Activated CD8-positive, alpha-beta memory T cell treated with anti-CD3 and anti-CD28 coated beads for 1 hour (primary cell): ENCODE measurements at places on chromosomes 3 and 15.

DNA sequence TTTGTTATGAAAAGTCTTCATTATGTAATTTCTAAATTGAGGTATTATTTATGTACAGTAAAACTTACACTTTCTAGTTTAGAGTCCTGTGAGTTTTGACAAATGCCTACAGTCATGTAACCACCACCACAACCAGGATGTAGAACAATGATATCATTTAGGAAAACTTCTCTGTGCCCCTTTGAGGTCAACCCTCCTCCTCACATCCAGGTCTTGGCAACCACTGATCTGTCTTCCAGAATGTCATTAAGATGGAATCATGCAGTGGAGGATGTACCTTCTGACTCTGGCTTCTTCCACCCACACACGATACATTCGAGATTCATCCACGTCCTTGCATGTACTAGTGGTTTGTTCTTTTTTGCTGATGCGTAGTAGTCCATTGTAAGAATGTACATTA, 23.2 kb downstream of the MINAR1 start:
- no peak for DNase-seq

GRCh38 chr3:102102394-102102793, 253.1 kb downstream of the NFKBIZ start:
- no peak for DNase-seq

DNA sequence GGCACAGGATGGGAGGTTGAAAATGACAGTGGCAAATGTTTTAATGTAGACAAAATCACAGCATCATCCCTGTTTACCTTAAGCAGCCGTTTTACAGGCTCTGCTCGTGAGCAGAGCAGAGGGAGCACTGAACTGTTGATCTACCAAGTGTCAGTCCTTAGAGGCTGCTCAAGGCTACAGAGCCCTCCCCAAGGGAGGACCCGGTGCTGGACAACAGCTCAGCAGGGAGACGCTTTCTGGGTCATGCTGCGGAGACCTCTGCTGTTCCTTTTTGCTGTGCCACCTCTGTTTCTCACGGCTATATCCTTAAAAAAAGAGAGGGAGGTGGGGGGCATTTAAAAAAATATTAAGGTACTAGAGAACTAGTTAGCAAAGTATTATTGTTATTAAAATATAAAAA, 400.2 kb downstream of the GABRB3 start:
- DNase-seq: no peak

GRCh38 chr3:116824208-116824607, 114.6 kb downstream of the TUSC7 start:
- DNase-seq: no peak

DNA sequence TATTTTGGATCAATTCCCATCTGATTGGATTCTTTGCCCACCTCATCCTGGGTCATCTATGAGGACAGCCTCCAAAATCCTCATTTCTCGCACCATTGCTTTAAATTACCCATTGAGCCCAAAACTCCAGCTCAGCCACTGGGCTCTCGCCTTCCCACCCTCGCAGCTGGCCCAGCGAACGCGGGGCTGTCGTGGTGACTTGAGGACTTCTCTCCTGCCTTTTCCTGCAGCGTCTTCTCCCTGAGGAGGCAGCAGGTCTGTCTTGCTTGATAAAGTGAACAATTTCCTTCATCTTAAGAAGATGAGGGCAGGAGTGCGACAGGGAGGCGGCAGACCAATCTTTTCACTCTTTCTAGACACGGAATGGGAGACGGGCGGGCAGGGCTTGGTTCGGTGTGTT, 33.0 kb upstream of the SNRPA1 start:
- no peak for DNase-seq

DNA sequence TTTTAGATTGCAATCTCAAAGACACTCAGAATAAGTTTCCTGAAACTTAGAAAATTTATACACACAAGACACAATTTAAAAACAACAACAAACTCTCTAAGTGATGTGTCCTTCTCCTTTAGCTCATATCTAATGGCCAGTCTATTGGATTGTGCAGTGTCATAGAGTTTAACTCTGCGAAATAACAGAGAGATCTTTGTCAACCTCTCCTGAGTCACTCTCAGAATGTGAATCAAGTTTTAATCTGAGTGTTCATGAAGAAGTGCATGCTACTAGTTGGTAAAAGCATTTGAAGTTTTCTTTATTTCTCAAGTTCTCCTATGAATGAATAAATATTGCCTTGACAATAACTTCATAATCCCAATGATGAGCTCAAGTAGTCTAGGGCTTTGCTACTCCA, 284.5 kb upstream of the DNAJC19 start:
- no peak for DNase-seq

GRCh38 chr3:4979428-4980228, at the start of gene BHLHE40:
Gene BHLHE40 (plus strand): TSS chr3:4979437. CDS start chr3:4979719, 282 bp downstream.
- DNase-seq: no peak

GRCh38 chr3:165984589-165984988, 147.4 kb upstream of the BCHE start:
- no peak for DNase-seq

DNA sequence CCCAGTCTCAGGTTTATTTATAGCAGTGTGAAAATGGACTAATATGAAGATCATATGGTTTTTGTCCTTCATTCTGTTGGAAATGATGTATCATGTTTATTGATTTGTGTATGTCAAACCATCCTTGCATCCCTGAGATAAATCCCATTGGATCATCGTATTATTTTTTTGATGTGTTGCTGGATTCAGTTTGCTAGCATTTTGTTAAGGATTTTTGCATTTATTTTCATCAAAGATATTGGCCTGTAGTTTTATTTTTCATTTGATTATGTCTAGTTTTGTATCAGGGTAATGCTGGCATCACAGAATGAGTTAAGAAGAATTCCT, 34.3 kb downstream of the FAIM start:
- no peak for DNase-seq

DNA sequence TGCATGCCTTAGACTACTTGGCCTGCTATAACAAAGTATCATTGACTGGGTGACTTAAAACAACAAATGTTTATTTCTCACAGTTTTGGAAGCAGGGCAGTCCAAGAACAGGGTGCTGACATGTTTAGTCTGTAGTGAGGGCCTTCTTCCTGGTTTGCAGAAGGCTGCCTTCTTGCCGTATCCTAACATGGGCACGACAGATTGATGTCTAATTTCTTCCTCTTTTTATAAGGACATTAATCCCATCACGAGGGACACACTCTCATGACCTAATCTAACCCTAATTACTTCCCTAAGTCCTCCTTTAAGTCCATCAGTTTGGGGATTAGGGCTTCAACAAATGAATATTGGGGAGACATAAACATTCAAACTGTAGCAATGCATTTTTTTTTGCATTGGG, 10.9 kb upstream of the GOLGA8B start:
- DNase-seq: no peak

DNA sequence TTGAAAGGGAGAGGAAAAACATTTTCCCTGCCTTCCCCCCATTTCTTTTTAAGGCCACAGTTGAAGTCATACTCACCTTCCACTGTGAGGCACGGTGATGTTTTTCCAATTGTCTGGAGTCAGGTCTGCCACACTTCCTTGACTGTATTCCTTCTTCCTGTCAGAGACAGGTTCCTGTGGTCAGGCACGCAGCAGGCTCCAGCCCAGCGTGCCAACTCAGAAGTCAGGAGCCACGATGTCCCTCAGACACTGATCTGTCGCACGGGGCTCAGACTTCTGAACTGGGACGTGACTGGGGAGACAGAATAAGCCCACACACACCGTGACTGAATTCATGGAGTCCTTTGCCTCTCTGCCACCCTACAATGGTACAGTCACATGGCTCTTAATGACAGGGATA, 41.2 kb upstream of the ADAMTS9 start:
- no peak for DNase-seq

GRCh38 chr3:105579439-105579838, 212.7 kb downstream of the ALCAM start:
- no peak for DNase-seq
